ENCODE measurements at places on chromosomes 7 and 10.

- DNase-seq = no peak
Observed at GRCh38 chr10:4242561-4243035, 457.6 kb upstream of the KLF6 start.

DNA sequence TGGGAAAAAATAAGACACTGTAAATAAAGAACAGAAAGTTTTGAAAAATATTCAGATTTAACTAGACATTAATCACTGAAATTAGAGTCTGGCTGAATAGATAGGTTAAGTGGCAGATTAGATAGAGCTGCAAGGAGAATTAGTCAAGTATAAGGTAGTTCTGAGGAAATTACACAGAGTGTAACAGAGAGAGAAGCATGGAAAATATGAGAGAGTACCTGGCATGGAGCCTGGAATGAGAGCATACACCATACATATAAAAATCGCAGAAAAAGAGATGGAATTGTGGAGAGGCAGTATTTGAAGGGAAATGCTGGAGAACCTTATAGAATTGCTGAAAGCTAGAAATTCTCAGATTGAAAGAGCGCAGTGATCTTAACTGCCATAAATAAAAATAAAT, 46.9 kb downstream of the ZNRF2 start:
- DNase-seq = no peak

DNA sequence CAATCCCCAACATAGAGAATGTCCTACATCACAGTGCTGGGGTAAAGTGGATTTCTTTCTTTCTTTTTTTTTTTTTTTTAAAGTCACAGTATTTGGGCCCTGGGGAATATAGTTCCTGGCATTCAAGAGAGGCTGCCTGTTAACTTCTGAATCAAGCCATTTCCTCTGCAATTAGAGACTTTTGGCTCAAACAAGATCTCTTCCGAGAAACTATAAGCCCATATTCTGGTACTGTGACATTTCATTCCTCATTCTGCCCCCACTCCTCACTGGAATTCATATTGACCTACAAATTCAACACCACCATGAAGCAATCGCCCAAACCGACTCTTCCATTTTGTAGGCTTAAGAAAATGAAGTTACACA, 187.4 kb downstream of the PHTF2 start:
- DNase-seq = no peak

- no peak for DNase-seq
Observed at GRCh38 chr7:123754271-123754871, 5.6 kb upstream of the WASL start.

DNA sequence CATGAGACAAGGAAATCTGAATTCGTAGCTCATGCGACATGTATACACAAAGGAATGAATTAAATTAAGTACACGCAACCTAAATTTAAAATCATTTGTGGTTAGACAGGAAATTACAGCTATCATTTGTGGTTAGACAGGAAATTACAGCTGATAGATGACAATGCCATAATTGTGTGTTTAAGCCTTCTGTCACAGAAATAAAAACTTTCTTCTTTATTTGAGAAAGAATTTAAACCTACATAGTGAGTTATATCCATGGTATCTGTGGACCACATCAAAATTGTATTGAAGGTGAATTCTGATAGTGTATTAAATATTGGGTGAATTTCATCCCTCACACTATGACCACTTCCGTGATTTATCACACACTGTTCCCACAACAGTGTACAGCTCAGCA, 362.9 kb downstream of the MAGI2 start:
- no peak for DNase-seq

DNA sequence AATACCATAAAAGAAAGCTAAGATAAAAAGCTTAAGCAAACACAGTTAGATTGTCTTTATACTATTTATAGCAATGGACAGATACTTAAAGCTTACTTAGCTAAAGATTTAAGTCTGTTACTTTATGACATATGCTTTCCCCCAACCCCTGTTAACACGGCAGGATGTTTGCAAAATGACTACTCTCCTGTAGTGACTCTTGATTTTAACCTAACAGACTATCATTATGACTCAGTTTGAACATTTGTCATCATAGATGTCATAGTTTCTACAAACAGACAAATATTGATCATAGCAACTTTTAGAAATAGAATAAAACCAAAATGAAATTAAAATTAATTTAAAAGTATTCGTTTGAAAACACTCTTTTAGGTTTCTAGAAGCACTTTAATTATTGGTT, 7.8 kb upstream of the COMMD3 start:
- DNase-seq = no peak

DNA sequence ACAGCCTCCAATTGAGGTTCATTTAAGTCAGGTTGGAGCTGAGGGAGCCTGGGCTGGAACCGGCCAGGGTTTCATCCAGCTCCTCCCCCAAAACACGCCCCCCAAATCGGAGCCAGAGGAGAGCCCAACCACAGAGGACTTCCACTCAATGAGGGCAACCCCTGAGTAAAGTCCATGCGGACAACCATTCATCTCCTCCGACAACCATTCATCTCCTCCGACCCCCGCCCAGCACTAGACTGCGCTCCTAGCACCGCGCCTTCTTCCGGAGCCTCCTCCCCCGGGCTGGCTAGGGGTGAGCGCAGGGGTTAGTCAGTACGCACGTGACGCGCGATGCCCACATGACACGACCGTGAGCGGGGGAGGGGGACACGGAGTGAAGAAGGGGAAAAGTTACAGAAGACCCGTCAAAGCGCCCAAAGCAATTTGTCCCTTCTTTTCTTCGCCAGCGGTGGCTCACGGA, 1.4 kb downstream of the MAGI2 start:
- DNase-seq = no peak

DNA sequence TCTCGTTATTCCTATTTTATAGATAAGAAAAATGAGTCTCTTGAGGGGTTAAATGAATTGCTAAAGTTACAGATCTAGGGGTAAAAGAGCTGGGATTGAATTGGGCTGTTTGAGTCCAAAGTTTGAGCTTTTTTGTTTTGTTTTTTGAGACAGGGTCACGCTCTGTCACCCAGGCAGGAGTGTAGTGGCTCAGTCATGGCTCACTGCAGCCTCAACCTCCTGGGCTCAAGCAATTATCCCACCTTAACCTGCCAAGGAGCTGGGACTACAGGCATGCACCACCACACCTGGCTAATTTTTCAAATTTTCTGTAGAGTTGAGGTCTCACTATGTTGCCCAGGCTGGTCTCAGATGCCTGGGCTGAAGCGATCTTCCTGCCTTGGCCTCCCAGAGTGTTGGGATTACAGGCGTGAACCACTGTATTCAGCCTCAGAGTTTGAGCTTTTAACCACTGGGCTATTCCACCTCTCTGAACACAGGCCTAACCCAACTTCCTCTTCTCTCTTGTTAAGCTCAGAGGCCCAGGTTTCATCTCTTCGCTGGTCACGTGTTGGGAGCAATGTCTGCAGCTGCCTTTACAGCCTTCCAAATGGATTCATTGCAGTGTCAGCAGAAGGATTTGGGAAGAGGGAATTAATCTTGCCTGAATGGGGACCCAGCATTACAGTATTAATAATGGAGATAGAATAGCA, 8.0 kb downstream of the SUFU start:
- DNase-seq = no peak

DNA sequence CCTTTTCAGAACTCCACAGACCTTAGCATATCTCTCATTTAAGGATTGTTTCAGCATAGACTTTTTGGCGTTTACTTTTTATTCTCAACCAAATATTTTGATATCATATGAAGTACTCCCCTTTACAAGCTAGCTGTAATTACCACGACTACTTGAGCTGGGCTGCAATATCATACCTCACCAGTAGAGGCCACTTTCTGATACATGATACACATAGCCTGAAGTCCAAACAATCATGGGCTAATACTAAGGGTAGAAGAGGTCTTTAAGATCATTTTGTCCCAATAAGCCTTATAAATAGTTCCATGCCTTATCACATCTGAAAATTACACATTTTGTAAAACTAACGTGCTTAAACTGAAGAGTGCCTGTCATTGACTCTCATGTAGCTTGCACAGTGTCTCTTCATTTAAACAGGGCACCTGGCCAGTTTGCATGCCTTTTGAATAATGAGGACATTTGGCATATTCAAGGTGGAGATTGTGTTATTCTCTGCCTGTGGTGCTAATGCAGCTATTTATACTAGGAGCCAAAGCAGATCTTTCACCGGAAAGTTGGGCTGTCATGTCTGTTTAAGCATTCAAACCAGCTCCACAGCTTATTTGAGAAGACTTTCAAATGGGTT, 403.7 kb upstream of the ZMIZ1 start:
- no peak for DNase-seq

- no peak for DNase-seq
Observed at GRCh38 chr7:79227044-79227443, 226.4 kb downstream of the MAGI2 start.

DNA sequence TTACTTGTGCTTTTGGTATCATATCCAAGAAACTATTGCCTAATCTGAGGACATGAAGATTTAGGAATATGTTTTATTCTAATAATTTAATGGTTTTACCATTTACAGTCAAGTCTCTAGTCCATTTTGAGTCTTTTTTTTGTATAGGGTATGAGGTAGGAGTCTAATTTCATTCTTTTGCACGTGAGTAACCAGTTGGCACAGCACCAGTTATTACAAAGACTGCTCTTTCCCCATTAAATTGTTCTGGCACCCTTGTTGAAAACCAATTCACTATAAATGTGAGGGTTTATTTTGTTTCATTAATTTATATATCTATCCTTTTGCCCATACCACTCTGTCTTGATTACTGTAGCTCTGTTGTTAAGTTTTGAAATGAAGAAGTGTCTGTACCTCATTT, 381.6 kb downstream of the SUGCT start:
- DNase-seq = no peak

DNA sequence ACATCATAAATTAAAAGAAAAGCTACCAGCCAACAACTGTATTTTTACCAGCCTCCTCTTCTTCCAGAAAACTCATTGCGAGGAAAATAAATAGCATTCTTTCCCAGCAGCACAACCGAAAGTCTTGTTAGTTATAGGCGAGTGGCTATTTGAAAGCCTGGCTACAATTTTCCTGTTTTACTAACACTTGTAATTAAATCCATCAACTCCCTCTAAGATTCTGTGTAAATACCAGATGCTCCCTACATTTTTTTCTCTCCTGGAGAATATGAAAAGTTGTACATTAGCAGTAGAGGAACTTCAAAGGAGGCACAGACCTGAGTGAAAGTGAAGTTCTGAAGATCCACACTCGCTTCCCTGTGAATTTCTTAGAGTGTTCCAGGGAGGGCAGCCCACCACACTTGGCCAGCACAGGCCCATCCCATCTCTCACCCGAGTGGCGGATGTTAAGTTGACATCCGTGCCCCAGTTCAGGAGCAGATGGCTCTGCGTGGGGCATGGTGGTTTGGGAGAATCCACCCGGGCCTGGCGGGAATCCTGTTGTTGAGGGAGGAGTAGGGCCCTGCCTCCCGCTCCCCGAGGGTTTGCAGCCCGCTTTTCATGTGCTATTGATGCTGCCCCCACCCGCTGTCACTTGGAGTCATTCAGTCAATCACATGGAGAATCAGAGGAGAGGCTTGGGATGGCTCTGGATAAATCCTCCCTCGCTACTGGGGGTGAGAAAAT, 451.0 kb upstream of the GALNT17 start:
- no peak for DNase-seq

DNA sequence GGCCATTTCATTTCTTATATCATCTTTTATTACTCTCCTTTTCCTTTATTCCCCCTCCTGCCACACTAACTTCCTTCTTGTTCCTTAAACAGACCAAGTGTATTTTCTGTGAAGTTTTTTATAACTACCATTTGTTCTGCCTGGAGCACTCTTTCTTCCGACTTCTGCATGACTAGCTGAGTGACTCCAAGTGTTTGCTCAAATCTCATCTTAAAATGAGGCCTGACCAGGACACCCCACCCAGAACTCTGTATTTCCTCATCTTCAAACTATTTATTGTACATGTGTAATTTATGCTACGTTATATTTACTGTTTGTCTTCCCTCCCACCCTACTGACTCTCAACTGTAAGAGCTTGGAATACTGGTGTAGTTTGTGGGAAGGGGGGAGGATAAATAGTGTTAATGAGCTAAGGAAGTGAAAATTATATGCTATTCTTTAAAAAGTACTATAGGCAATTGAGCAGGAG, 3.2 kb downstream of the MINDY3 start:
- no peak for DNase-seq

GRCh38 chr7:12174931-12175330, 36.2 kb upstream of the TMEM106B start:
- no peak for DNase-seq

GRCh38 chr7:80273327-80273726, 138.7 kb downstream of the GNAI1 start:
- DNase-seq = no peak

DNA sequence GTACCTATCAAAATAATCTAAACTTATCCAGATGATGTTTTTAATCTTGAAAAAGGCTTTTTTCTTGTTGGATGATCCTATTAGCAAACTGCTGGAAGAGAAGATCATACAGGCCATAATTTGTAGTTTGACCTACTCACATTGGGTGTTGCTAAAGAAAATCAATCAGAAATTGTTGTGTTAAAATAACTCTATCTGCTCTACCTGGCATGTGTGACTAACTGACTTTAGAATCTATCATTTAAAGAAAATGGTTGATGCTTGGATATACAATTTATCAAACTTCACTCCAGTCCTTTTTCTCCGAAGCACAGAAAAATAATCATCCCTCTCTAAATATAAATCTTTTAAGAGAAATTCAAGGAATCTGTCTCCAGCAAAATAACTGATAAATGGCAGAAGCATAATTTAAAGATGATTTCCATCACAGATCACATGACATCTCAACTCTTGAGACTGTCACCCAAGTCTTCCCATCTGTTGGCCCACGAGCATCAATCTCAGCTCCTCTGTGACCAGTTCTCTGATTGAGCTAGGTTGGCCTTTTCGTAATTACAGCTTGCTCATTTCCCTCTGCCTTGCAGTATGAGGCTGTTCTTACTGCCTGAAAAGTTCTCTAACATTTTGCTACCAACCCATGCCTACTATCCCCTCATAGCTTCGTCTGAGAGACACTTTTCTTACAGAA, 36.4 kb downstream of the CABCOCO1 start:
- DNase-seq = no peak

- DNase-seq = no peak
Observed at GRCh38 chr10:19107406-19107805, 58.8 kb downstream of the MALRD1 start.

- no peak for DNase-seq
Observed at GRCh38 chr7:45662018-45662417, 87.8 kb downstream of the ADCY1 start.

- no peak for DNase-seq
Observed at GRCh38 chr10:64537928-64538327, 1016.7 kb downstream of the REEP3 start.

DNA sequence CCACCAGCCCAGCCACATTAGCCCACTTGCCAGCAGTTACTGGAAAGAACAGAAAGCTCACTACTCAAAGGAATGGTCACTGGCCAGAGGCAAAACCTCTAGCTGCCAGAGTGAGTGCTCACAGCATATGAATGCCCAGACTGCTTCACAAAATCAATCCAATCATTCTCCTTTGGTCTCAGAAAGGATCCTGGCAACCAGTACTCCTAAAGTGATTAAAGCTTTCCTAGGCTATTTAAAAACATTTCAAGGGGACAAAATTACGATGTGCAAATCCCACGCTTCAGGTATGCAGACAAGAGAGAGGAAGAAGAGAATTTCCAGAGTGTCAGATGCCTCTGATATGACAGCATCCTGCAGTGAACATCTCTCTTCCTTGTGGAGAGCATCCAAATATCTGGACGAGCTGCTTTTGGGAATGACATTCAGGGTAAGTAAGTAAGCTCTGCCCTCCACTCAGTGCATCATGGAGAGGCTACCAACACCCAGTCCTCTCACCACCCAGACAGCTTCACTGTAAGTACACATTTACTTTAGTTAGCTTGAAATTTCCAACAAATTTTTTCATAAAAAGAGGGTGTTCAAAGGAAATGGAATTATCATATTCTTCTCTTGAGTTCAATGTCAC, 25.1 kb downstream of the ICA1 start:
- no peak for DNase-seq

Data from stimulated activated CD4-positive, alpha-beta T cell treated with anti-CD3 and anti-CD28 coated beads, Interleukin-1b, Interleukin-23, amount 100 ng/mL, for 1 hour (primary cell).